ENCODE measurements at places on chromosomes 12 and 14.

- DNase-seq, result no peak
Observed at GRCh38 chr12:42809226-42809625, 219.7 kb upstream of the PRICKLE1 start.

GRCh38 chr12:65754744-65755595 is 69.3 kb upstream of the HMGA2 start:
- DNase-seq, result no peak

DNA sequence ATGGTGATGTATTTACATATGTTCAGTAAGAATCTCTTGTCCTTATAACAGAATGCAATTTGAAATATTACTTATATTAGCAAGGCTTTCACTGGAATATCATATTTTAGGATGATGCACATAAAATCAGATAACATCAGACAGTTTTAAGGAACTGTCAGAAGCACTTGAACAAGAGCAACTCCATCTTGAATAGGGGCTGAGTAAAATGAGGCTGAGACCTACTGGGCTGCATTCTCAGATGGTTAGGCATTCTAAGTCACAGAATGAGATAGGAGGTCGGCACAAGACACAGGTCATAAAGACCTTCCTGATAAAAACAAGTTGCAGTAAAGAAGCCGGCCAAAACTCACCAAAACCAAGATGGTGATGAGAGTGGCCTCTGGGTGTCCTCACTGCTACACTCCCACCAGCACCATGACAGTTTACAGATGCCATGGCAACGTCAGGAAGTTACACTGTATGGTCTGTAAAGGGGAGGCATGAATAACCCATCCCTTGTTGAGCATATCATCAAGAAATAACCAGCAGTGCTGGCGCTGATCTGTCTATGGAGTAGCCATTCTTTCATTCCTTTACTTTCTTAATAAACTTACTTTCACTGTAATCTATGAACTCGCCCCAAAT is 27.6 kb upstream of the ETV6 start:
- DNase-seq, result no peak

GRCh38 chr12:75818863-75819262 is 212.7 kb downstream of the PHLDA1 start:
- no peak for DNase-seq

DNA sequence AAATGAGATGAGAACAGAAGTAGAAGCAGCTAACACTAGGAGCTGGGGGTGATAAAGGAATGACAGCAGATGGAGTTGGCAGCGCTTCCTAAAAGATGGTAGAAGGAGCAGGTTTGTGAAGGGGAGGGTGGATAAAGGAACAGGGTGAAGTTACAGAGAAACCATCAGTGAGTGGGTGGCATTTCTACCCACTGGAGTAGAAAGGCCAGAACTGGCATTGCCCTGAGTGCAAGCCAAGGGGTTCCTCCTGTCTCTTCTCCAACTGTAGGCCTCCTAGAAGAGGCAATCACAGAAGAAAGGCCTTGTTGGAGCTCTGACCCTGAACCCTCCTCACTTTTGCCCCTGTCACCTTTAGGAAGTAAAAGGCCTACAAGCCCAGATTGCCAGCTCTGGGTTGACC is 2.2 kb downstream of the KRT18 start:
- no peak for DNase-seq

- DNase-seq, result no peak
Observed at GRCh38 chr12:125406131-125406530, 340.9 kb downstream of the AACS start.

GRCh38 chr12:88083634-88084033 is 54.4 kb upstream of the C12orf50 start:
- no peak for DNase-seq

DNA sequence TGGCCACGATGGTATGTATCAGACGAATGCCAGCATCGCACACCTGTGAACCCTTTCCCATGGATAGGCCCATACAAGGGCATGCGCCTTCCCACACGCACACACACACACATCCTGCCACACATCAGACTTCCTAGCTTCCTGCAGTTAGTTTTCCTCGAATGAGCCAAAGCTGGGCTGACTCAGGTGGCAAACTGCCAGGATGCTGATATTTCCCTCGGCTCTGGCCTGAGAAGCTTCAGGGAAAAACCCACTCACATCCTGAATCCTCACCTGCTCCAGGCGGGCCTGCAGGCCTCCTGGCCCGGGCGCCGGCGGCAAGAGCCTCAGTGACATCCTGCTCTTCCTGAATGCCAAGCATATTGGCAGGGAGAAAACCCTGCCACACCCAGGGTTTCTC is 22.4 kb downstream of the CALM1 start:
- no peak for DNase-seq

- no peak for DNase-seq
Observed at GRCh38 chr12:12704593-12705230, 8.7 kb upstream of the GPR19 start.

GRCh38 chr12:110756611-110757010 is 13.9 kb upstream of the PPP1CC start:
- DNase-seq, result no peak

GRCh38 chr12:119642986-119643385 is 24.9 kb upstream of the PRKAB1 start:
- DNase-seq, result no peak

DNA sequence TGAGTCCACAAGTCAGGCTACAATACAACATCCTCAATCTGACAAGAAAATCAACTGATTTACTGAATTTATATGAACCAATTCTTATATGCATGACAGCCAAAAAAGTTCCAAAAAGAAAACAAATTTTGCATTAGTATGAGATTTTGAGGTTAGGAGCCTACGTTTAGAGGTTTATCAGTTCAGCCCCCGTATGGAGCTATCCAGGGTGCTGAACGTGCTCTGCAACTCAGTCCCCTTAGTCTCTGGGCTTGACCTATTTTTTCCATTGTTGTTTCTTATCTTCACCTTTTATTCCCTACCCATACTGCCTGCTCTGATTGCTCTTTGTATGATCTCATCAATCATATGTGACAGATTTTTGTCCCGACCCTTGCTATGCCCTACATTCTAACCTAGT is 693.0 kb downstream of the NRXN3 start:
- DNase-seq, result no peak

- DNase-seq, result no peak
Observed at GRCh38 chr12:11555743-11556625, 93.5 kb upstream of the ETV6 start.

DNA sequence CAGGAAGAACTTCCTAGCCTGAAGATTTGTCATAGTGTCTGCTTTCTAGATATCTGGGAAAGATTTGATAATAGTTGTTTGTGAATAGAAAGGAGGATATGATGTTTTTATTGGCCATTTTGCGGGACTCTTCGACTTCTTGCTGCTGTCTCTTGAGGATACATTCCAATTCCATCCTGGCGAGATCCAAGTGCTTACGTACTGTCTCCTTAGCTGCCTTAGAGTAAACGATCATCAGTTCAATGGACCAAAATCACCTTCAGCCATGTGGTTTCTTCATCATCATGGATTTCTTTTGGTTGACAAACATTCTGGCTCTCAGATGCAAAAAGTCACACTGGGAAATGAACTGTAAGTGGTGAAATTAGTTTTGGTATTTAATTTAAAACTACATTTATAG is 82.7 kb upstream of the SCN8A start:
- no peak for DNase-seq

DNA sequence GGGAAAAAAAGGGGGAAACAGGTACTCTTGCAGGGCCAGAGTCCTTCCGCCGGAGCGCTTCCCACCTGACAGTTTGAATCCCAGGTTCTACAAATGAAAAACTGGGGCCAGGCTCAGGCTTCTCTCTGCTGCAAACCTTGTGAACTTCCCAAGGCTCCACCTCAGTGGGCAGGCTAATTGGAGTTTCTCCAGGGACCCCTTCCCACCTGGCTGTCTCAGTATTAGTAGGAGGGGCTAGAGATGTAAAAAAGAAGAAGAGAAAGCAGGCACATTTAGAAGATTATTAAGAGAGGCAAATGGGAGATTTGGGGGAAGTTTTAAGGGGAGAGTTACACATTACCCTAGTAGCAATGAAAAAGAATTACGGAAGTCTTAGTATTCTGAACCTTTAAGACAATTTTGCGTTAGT is 20.0 kb upstream of the CLEC2D start:
- no peak for DNase-seq

DNA sequence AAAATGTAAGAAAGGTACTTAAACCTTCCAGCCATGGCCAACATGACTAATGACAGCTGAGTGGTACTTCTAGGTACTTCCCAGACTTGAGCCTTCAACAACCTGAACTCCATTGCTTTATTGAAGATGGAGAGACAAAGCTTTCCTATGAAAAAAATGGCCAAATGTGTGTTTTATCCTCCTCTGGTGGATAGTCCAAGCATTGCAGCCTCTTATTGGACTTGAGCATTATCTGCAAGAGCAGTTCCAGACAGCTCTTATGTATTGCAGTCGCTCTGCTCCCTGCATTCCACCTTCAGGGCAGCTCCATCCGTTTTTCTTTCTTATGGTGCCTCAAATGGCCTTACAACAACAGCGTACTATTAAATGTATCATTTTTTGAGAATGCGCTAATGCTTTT is 588.2 kb downstream of the NRXN3 start:
- no peak for DNase-seq

DNA sequence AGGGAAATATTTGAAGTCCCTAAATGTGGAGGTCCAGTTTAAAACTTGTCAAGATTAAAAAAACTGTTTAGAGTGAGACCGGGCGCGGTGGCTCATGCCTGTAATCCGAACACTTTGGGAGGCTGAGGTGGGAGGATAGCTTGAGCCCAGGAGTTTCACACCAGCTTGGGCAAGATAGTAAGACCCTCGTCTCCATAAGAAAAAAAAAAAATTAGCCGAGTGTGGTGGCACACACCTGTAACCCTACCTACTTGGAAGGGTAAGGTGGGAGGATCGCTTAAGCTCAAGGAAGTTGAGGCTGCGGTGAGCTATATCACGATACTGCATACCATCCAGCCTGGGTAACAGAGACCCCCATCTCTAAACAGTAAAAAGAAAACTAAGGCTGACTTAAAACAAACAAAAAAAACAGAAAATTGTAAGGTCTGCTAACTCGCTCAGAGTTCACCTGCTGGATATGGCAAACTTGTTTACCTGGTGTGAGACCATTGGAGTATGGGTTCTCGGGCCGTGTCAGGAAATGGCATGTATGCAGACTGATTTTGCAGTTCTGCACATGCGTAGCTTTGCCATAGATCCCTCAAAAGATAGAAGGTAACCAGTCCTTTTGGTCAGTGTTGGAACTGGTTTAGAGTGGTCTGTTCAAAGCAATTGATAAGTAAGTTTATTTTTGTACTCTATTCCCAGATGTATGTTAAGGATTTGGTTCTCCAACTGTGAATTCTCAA is 2.1 kb downstream of the RNF10 start:
- DNase-seq, result no peak

DNA sequence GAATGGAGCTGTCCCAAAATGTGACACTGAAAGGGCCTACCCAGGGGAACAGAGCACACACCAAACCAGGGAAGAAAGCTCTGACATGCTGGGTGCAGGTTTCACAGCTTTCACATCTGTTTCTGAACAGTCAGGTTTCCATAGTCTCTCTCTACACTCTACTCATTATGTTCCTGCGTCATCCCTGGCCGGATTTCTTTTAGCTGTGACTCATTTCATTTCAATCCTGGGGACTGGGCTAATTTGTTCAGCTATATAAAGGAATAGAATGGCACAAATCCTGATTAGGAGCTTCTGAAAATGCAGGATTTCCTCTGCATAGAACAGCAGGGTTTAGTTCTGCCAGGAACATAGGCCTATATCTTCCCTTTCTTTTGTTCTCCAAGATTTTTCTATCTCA is 649.8 kb downstream of the RPS29 start:
- DNase-seq, result no peak

- no peak for DNase-seq
Observed at GRCh38 chr12:68227356-68227755, 1.7 kb upstream of the IL26 start.

GRCh38 chr12:106586803-106587684 is 4.2 kb downstream of the RFX4 start:
- DNase-seq, result no peak

DNA sequence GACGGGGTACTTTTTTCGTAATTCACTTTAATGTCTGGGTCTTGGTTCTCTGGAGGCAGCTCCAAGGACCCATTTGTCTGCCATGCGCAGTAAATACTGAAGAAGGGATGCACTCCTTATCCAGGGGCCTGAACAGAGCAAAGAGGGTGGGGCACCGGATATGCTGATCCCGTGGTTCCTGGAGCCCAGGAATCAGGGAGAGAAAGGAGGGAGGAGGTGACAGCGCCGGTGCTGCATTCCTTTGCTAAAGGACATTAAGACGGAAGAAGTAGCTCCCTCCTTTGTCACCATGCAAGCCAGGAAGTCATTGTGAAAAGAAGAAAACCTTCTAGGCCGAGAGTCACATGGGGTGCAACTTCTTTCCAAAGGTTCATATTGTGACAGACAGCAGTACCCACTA is 1057.7 kb downstream of the VRK1 start:
- no peak for DNase-seq

- no peak for DNase-seq
Observed at GRCh38 chr12:90086281-90086680, 377.6 kb upstream of the ATP2B1 start.

DNA sequence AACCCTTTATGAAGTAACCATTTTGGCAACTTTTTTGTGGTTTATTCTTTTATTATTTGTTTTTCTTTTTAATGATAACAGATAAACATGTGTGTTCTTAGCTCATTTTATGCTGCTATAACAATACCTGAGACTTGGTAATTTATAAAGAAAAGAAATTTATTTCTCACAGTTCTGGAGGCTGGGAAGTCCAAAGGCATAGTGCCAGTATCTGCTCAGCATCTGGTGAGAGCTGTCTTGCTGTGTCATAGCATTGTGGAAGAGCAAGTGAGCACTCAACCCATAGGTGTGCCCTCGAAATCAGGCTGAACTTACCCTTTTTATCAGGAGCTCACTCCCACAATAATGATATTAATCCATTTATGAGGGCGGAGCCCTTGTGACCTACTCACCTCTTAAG is 8.0 kb upstream of the SCFD1 start:
- DNase-seq, result no peak

DNA sequence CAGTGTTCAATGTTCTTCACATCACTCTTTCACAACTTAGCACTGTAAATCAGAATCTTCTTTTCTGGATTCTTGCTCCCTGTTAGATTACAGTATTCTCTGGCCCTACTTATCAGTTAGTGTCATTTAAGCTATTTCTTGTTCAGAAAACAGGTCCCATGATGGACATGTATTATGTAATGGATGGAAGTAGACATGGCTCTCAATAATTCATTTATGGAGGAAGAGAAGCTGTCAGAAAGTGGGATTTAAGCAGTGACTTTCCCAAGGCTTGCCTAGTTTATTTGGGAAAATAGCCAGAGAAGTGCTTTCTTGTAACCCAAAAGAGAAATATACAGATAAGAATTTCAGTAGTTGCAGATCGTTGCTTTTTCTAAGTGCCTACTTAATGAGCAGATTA is 1.6 kb downstream of the ERC1 start:
- no peak for DNase-seq

- no peak for DNase-seq
Observed at GRCh38 chr14:90665321-90666000, 150.8 kb downstream of the TTC7B start.

- no peak for DNase-seq
Observed at GRCh38 chr12:12562016-12562483, 613 bp downstream of the DUSP16 start.

- DNase-seq, result no peak
Observed at GRCh38 chr14:65991104-65991503, 495.1 kb upstream of the CCDC196 start.

All from stimulated activated CD4-positive, alpha-beta T cell treated with anti-CD3 and anti-CD28 coated beads, Interleukin-1b, Interleukin-23, amount 100 ng/mL, for 1 hour (primary cell).